GM18507 (cell line): ENCODE measurements at places on chromosomes 12 and 14.
A peak's percentile ranks its signal among the peaks of the same experiment; 100 is the strongest.

- no peak for DNase-seq
Measured at GRCh38 chr14:65904988-65905387, 492.5 kb downstream of the FUT8 start.

DNA sequence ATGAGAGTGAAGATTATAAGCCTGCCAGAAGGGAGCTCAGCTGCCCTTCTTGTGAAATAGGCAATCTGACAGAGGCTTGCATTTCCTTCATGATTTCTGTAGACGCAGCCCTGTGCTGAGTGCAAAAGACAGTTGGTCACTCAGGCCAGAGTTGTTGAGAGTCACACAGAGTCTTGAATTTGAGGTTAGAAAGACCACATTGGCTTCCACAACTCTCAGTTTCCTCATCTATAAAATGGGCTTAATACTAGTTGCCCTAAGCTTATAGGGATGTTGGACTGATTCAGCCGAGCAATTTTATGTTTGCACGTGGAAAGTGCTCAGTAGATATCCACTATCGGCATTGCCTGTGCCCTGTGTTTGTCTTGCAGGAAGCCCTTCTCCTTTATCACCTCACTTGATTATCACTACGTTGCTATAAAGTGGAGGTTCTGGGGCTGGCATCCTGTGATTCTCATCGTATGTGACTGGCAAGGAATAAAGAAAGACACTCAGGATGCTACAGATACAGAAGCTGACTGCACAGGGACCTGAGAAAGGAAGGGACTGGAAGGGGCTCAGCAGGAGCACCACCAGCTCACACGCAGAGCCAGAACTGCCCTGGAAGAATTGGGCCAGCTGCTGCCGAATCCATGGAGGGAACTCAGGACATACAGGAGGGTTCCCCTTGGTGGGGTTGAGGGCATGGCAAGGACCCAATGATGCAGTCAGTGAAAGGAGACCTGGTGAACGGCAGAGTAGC lies 19.8 kb upstream of the SERPINA4 start:
- DNase-seq = no peak

DNA sequence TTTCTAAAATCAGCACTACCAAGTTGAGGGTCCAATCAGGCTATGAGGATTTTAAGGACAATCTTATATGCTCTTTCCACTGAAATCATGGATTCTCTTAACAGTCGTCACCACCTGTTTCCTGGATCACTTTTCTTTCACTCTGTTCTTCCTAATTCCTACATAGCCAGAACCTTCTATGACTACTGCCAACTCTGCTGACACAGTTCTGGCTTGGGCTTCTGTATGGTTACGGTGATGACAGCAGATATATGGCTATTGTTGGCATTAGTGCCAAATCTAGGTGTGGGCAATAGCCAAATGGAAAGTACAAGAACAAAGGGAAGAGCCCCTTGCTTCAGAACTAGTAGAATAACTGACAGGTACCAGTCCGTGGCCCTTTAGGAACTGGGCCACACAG lies 124.0 kb downstream of the ARID2 start:
- DNase-seq = no peak

DNA sequence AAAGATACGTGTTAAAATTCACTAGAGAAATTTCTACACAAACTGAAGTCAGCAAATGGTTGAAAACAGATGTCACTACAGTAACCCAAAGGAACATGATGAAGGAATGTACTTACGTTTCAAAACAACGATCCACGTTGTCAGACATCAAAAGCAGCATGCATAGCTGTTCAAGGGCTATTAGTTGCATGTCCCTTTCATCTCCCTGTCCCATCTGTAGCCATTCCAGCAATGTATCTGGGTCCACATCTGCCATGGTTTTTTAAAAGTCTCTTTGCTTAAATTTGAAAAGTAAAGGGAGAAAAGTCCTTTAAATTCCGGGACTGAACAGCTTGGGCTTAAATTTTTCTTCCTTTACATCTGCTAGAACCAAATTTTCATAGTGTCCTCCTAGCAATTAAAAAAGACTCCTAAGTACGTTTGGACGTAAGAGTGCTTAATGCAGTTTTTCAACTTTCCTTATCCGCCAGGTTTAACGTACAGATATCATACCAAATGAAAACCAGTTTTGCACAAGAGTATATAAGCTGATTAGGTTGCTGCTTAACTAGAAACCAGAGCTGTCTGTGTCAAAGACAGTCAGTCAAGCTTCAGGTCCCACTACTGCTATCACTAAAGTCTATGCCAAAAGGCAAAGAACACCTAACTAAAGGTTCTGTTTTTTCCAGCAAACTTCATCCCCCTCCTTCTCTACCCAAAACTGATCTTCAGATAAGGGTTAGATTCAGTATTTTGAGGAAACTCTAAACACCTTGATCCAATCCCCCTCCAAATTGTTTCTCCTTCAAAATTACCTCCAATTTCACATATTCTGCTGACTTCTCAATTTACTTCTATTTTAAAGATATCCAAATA lies 1.7 kb downstream of the HECTD1 start:
- no peak for DNase-seq

GRCh38 chr12:62284749-62285148 lies 24.5 kb downstream of the USP15 start:
- DNase-seq = no peak

GRCh38 chr12:57875753-57876547 lies 29.4 kb upstream of the CTDSP2 start:
- no peak for DNase-seq

GRCh38 chr12:115320451-115320850 lies 636.5 kb upstream of the TBX3 start:
- DNase-seq = no peak

DNA sequence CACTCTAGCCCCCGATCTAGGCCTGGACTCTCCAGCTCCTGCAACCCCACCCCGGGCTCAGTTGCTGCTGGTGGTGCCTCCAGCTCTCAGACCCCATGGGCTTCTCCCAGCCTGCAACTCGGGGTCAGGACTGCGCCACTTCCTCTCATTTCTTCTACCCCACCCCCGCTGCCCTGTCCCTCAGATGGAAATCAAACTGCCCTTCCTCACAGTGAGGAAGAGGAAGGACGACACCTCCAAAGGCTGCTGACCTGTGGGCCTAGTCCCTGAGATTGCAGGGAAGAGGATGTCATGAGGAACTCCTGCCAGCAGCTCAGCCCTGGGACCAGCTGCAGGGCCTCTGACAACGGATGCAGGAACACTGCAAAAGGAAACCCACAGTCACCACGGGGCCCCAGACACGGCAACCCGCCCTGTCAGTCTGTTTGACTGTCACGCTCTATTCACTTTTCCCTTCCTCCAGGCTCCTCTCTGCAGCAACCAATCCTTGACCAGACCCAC lies 29.3 kb upstream of the PNMA1 start:
- DNase-seq = no peak

DNA sequence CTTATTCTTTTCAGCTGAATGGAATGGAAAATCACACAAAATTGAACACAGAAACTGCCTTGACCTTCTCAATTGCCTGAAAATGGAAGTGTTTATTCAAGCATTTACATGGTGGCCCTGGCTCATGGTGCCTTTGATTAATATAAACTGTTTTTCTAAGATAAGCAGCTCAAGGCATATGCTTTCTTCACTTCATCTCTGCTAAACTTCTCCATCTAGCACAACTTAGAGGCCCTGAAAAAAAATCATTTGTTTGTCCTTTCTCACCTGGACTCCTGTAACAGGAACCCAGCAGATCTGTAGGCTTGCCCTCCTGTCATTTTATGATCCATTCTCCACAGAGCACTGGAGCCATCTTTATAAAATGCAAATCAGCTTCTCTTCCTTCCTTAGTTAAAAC lies 117.5 kb upstream of the KRR1 start:
- DNase-seq = no peak

DNA sequence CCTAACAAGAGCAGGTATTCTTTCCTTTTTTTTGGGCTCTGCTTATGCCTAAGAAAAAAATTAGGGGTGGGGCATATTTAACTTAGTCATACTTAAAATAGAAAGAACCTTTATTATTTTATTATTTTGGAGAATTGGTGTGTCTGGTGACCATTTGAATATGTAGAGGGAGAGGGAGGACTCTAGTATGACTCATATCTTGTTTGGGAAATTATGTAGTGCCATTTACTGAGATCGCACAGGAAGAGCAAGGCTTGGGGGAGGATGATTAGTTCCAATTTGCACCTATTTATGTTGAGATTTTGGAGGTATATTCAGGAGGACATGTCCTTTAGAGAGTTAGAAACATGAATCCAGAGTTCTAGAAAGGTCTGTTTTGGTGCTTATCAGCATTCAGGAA lies 9.9 kb downstream of the ZNF410 start:
- no peak for DNase-seq

DNA sequence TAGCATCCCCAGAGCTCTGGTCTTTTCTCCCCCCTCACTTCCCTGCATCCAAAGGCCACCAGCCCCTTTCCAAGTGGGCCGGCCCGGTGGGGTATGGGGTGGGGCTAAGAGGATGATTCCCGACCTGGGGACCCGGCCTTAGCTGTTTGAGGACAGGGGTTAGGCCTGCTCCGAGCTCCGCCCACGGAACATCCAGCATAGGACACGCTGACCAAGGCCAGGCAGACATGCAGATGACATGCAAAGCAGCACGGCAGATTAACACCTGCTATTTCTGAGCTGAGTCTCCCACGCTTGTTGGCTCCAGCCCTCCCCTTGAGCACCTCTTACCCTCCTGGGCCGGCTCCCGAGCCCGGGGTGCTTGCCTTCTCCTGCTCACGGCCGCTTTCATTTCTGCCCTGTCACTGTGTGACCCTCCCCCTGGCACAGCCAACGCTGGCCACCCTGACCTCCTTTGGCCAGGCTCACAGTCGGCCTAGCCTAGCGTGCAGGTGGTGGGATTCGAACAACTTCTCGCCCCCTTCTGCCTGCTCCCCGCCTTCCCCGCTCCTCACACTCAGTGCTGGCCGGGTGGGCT lies 40.2 kb downstream of the TEAD4 start:
- no peak for DNase-seq

DNA sequence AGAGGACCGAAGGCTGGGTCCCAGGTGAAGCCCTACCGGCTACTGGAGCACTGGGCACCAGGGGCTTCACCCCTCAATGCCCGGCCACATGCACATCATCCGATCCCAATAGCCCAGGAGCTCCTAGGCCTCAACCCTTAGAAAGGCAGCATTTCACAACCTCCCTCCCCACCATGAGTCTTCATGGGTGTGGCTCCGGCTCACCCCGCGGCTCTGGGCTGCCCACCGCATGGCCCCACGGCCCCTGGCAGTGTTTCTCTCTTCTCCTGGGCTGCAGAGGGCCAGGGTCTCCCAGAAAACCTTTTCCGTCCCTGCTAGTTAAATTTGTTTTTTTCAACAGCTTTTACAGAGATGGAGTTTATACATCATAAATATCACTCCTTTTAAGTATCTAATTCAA lies 28.6 kb upstream of the DLK1 start:
- DNase-seq = no peak

DNA sequence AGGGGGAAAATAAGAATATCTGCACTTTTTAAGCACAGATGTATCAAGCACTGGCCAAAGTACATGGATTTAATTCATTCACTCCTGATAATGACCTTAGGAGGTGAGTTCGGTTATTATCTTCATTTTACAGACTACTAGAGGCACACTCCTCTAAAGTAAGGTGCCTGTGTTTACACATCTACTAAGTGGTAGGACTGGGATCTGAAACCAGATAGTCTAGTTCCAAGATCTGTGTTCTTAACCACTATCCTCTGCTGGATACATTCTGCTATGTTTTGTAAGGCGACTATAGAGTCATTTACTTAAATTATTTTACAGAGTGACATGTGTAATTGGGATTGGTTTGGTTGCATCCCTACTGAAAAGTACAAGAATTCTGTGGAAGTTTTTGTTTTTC lies 175.3 kb downstream of the ESR2 start:
- DNase-seq = no peak

DNA sequence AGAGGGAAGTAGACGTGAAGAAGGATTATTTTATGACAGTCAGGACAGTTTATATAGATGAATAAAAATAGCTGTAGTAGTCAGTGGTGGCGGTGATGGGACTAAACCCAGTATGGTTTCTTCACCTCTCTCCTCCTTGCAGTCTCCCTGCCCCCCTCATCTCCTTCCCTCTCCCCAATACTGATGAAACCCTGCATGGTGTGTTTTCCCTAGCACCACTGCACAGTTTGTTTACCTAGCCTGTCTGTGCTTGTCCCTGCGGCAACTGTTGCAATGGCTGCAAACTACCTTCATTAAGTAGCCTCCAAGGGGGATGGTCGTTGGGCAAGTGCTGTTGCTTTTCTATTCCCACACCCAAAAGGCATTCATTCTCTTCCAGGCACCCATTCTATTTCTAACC lies 14.7 kb downstream of the PCBP2 start:
- DNase-seq = no peak

GRCh38 chr12:21472197-21472823 lies 29.1 kb downstream of the RECQL start:
- no peak for DNase-seq

DNA sequence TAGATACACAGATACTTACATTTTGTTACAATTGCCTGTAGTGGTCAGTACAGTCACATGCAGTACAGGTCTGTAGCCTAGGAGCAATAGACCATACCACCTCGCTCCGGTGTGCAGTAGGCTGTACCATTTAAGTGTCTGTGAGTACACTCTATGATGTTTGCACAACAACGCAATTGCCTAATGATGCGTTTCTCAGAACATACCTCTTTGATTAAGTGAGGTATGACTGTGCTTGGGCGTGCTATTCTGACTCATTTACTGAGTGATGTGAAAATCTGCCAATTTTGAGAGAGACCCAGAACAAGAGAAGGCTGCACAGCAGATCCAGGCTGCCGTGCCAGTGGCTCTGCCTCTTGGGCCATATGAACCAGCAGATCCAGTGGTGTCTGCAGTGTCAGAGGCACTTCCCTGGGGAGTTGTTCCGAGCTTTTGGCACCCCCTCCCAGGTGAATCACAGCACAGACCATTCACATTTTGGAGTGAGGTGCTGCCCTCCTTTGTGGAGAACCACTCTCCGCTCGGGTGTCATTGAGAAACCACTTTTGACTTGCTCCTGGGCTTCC lies 20.4 kb downstream of the DLK1 start:
- no peak for DNase-seq

GRCh38 chr12:106248846-106249371 lies 1.1 kb upstream of the CKAP4 start:
- no peak for DNase-seq

- DNase-seq = no peak
Measured at GRCh38 chr12:77032406-77032805, 33.0 kb downstream of the E2F7 start.

DNA sequence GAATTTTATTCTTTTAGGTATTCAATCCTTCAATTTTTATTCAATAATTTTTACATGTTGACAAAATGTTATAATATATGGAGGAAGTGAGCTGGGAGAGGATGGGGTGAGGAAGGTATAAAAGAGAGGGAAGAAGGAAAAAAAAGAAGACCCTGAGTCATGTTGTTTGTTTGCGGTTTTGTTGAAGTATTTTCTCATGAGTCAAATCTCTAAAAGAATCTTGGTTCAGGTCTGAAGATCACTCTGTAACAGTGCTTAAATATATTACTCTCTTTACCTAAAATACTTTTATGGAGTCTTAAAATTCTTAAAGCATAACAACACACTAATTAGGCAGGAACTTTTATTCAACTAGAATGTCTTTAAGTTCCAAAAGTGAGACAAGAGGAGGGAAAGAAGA lies 489.6 kb upstream of the GARIN6 start:
- DNase-seq = no peak

- peak; percentile 22 for DNase-seq
Measured at GRCh38 chr14:71399057-71399487, 491.8 kb downstream of the PCNX1 start.
